HFFc6 (cell line): ENCODE measurements at places on chromosomes 6 and 20. TPM values are rescaled to one million over a fixed set of nuclear protein-coding genes. Genes with fewer than 3 reads are reported as not detected.

FILIP1 gene
- total RNA-seq, result 0.06 to 0.10 TPM in 2 of 3 replicates, not detected in the other

LINC00237 gene
- not detected in 3 replicates for total RNA-seq

C6orf120 gene
- total RNA-seq, result 43.4 to 49.4 TPM (median 47.8 TPM) in 3 replicates

DOK5 gene
- 0.14 to 0.16 TPM in 2 of 3 replicates, not detected in the other for total RNA-seq

TRIM15 gene
- not detected in 2 replicates for total RNA-seq

ZNF334 gene
- 1.3 to 1.6 TPM (median 1.5 TPM) in 3 replicates for total RNA-seq

HDDC2 gene
- total RNA-seq, result 48.1 to 57.3 TPM (median 51.1 TPM) in 3 replicates
